Jurkat, Clone E6-1 (cell line): ENCODE measurements at places on chromosomes 2 and 18.

DNA sequence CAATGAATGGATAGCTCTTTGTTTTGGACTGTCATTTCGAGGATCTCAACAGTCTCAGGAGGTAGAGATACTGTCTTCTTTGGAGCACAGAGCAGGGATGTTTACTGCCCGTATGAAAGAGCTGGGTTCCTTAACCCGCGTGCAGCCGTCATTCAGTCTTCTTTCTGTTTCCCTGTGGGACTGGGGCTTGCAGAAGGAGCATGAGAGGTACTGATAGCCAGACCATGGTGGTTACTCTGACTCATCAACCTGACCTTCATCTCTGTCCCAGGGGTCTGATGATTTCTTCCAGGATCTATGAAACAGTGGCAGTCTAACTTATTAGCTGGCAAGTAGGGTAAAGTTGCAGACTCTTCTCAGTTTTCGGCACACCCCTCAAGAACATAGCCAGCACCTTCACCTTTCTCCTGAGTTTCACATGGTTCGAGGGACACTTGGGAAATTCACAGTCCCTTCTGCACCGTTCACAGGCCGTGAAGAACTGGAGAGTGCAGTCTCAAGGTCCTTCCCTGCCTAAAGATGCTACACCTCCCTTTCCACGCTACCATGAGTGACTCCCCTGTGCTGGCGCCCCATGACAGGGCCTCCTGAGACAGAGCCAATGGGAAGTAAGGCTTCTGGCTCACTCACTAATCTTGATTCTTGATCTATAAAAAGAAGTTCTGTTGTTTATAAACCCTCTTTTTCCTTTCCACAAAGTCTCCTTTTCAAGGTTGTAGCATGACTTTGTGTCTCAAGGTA is 226.2 kb downstream of the MC4R start:
- DNase-seq: peak; percentile 43

GRCh38 chr18:389658-390357 is 110.7 kb downstream of the COLEC12 start:
- peak; percentile 81 for DNase-seq

GRCh38 chr18:64645753-64646152 is 496.9 kb upstream of the LINC00305 start:
- DNase-seq: no peak

DNA sequence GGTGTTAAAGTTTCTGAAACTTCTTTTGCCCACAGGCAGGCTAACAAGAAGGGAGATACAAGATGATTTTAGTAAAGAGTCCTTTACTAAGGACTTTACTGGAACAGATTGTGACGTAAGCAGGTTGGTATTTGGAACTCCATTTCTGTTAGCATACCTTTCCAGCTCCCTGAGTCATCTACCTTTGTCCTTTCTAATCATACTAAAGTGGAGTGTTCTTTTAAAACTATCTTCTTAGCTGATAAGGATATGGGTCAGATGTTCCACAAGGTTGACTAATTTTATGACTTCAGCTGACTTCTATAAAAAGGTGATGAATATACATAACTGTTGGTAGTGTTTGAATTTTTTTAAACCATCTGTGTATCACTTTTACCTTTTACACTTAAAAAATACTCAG is 21.1 kb downstream of the UGP2 start:
- no peak for DNase-seq

- no peak for DNase-seq
These were observed 159.0 kb downstream of the ZFP36L2 start for GRCh38 chr2:43067254-43068040.

DNA sequence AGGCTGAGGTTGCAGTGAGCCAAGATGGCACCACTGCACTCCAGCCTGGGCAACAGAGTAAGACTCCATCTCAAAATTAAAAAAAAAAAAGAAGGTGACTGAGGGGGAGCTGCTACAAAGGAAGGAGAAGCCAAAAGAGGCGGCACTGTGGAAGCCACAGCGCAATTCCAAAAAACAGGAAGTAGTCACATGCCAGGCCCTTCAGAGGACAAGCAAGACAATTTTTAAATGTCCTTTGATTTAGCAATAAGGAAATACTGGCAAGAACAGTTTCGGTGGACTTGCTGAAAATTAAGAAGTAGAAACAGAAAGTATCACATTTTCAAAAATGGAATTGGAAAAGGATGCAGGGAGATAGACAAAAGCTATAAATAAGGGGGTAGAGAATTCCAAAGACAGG is 122.8 kb downstream of the OSBPL1A start:
- no peak for DNase-seq
